ENCODE measurements at places on chromosomes 3 and 15.

DNA sequence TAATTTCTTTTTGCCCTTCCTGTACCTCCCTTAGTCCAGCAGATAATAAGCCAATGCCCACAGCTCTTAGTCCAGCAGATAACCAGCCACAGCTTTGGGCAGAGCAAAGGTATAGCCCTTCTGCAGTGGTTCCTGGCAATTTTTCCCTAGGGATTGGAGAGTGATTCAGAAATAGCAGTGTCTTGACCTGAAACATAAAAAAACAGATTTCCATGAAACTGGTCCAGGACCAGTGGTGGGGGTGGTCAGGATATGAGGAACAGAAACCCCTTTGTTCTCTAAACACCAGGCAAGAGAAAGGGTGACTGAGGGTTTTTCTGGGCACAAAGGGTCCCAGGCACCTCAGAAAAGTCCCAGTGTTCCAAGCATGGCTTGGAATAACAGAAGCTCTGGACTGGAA, 103.4 kb downstream of the ARRDC4 start:
- no peak overlapping the region for H3K4me3 ChIP-seq
- no peak for DNase-seq
- H3K27me3 ChIP-seq, result peaks cover 23% of the 10 kb centered on the region
- H3K27ac ChIP-seq, result no peak overlapping the region
- H3K36me3 ChIP-seq, result no peaks in the 10 kb centered on the region
- no peaks in the 10 kb centered on the region for H3K4me1 ChIP-seq

DNA sequence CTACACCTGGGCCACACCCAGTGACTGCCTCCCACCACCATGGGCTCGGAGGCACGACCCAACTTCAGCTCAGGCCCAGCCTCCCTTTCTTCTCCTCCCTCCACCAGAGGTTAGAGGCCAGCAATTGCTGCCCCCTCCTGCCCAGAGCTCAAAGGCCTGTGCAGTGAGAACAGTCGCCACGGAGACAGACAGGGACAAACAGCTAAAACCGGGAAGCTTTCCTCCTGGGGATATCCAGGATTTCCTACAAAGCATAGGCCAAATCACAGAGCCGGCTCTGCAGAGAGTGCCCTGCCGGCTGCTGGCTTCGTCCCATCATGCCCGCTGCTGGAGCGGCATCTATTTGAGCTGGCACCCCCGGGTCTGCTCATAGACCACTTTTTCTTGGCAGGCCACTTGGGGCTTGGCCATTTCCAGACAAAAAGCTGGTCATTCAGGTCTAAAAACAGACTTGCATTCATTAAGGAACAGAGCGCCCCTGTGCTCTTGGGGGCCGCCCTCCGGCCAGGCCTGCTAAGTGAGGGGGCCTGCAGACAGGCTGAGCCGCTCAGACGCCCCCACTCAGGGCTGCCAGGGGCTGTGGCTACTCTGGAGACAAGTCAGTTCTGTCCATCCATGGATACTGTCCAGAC, 17.5 kb downstream of the GRAMD2A start:
- peaks cover 42% of the 10 kb centered on the region for H3K27me3 ChIP-seq
- no peaks in the 10 kb centered on the region for H3K4me1 ChIP-seq
- no peak overlapping the region for H3K4me3 ChIP-seq
- no peak overlapping the region for H3K27ac ChIP-seq
- H3K36me3 ChIP-seq, result no peaks in the 10 kb centered on the region

GRCh38 chr15:66565741-66566144, at the start of gene LCTL:
Gene LCTL (minus strand): TSS chr15:66565998. CDS start chr15:66565365, 633 bp downstream.
- H3K4me3 ChIP-seq, result no peak within 1 kb of the TSS
- H3K27ac ChIP-seq, result no peak within 1 kb of the TSS
- peaks cover 6% of the 10 kb centered on the region for H3K4me1 ChIP-seq
- no peaks in the 10 kb centered on the region for H3K36me3 ChIP-seq
- no peak for DNase-seq

GRCh38 chr15:39429898-39430357, 151.0 kb upstream of the THBS1 start:
- no peak for DNase-seq
- no peaks in the 10 kb centered on the region for H3K36me3 ChIP-seq
- no peak overlapping the region for H3K4me3 ChIP-seq
- peaks cover 46% of the 10 kb centered on the region for H3K27me3 ChIP-seq
- H3K4me1 ChIP-seq, result peaks cover 41% of the 10 kb centered on the region

GRCh38 chr3:135134684-135135075, 339.6 kb downstream of the EPHB1 start:
- no peaks in the 10 kb centered on the region for H3K36me3 ChIP-seq
- no peaks in the 10 kb centered on the region for H3K4me1 ChIP-seq

GRCh38 chr3:38479431-38480092, 16.6 kb upstream of the EXOG start:
- no peaks in the 10 kb centered on the region for H3K27me3 ChIP-seq
- H3K4me3 ChIP-seq, result no peak overlapping the region
- DNase-seq, result peak; percentile 62
- H3K36me3 ChIP-seq, result peaks cover 43% of the 10 kb centered on the region
- no peak overlapping the region for H3K27ac ChIP-seq
- no peaks in the 10 kb centered on the region for H3K4me1 ChIP-seq

GRCh38 chr3:4271834-4272233, 31.3 kb upstream of the SETMAR start:
- H3K4me1 ChIP-seq, result peaks cover 8% of the 10 kb centered on the region
- H3K27me3 ChIP-seq, result no peaks in the 10 kb centered on the region
- H3K4me3 ChIP-seq, result no peak overlapping the region
- DNase-seq, result no peak
- no peak overlapping the region for H3K27ac ChIP-seq

GRCh38 chr15:33442449-33442848, 131.7 kb downstream of the RYR3 start:
- no peaks in the 10 kb centered on the region for H3K36me3 ChIP-seq
- DNase-seq, result no peak

DNA sequence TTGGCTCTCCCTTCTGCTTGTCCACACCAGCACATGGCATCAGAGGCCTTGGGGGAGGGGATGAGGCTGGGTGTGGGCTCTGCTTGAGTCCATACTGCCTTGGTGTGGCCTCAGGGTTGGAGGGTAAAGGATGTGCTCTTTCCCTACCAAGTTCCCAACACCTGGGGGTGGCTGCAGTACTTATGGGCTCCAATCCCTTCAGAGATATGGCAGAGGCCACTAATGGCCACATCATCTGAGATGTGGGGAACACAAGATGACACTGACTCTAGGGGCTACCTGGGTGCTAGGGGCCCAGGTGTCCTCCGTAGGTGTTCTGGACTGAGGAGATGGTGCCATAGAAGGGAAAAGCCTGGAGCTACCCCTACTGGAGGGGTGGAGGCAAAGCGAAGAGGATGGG, 6.9 kb downstream of the CXCR6 start:
- H3K4me1 ChIP-seq, result peaks cover 78% of the 10 kb centered on the region
- peak overlapping the region; percentile 8 for H3K27ac ChIP-seq
- DNase-seq, result no peak
- H3K36me3 ChIP-seq, result peaks cover 98% of the 10 kb centered on the region
- no peak overlapping the region for H3K4me3 ChIP-seq

DNA sequence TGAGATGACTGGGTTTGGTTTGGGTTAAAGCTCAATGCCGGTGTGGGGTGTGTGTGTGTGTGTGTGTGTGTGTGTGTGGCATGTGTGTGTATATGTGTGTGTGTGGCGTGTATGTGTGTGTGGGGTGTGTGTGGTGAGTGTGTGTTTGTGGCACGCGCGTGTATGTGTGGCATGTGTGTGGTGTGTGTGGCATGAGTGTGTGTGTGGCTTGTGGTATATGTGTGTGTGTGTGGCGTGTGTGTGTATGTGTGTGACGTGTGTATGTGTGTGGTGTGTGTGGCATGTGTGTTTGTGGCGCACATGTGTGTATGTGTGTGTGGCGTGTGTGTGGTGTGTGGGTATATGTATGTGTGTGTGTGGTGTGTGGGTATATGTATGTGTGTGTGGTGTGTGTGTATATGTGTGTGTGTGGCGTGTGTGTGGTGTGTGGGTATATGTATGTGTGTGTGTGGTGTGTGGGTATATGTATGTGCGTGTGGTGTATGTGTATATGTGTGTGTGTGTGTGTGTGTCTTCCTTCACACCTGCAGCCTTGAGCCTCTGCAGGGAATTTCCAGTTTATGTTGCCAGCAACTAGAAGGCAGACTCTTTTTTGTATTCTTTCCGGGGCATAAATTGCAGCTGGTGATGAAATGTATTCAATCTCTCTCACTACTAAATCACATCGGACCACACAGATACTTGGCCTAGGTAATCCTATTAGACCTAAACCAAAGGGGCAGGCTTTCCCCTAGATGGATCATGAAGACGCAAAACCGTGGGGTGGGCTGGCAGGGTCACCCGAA, 34.8 kb downstream of the CHRD start:
- no peaks in the 10 kb centered on the region for H3K36me3 ChIP-seq
- no peak overlapping the region for H3K27ac ChIP-seq
- peaks cover 2% of the 10 kb centered on the region for H3K4me1 ChIP-seq

GRCh38 chr3:50612970-50613846, 1.6 kb upstream of the CISH start:
- H3K36me3 ChIP-seq, result peaks cover 80% of the 10 kb centered on the region
- peak; percentile 59 for DNase-seq
- H3K27ac ChIP-seq, result peak overlapping the region; percentile 100
- H3K4me1 ChIP-seq, result peaks cover 35% of the 10 kb centered on the region

GRCh38 chr15:29090617-29091466, 178.8 kb downstream of the NSMCE3 start:
- H3K4me3 ChIP-seq, result no peak overlapping the region
- H3K36me3 ChIP-seq, result peaks cover 22% of the 10 kb centered on the region
- peak; percentile 73 for DNase-seq
- H3K27me3 ChIP-seq, result no peaks in the 10 kb centered on the region

- H3K27me3 ChIP-seq, result no peaks in the 10 kb centered on the region
- H3K4me1 ChIP-seq, result peaks cover 13% of the 10 kb centered on the region
- no peaks in the 10 kb centered on the region for H3K36me3 ChIP-seq
- no peak for DNase-seq
These were observed 11.5 kb upstream of the DNASE1L3 start for GRCh38 chr3:58222161-58222724.

- H3K27me3 ChIP-seq, result no peaks in the 10 kb centered on the region
- H3K36me3 ChIP-seq, result peaks cover 88% of the 10 kb centered on the region
- H3K4me3 ChIP-seq, result peak overlapping the region; percentile 45
These were observed 27.0 kb downstream of the PSTPIP1 start for GRCh38 chr15:77021803-77022381.

- peaks cover 20% of the 10 kb centered on the region for H3K36me3 ChIP-seq
- H3K27ac ChIP-seq, result peak overlapping the region; percentile 99
- H3K27me3 ChIP-seq, result peaks cover 12% of the 10 kb centered on the region
These were observed 1.2 kb upstream of the TCAIM start for GRCh38 chr3:44337248-44337785.

DNA sequence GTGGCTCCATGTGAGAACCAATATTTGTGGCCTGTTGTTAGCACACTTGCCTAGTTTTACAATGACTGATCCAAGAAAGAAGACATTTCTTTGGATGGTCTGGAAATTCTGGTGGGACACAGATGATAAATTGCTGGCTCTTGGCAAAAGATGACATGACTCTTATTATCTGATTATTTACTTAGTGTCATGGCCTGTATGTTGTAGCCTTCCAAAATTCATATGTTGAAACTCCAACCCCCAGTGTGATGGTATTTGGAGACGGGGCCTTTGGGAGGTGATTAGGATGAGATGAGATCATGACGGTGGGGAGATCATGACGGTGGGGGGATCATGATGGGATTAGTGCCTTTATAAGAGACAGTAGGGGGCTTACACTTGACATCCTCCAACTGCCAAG, 30.0 kb upstream of the AKAP13 start:
- DNase-seq, result no peak
- H3K36me3 ChIP-seq, result no peaks in the 10 kb centered on the region
- H3K4me1 ChIP-seq, result peaks cover 17% of the 10 kb centered on the region
- H3K4me3 ChIP-seq, result no peak overlapping the region
- H3K27me3 ChIP-seq, result no peaks in the 10 kb centered on the region

DNA sequence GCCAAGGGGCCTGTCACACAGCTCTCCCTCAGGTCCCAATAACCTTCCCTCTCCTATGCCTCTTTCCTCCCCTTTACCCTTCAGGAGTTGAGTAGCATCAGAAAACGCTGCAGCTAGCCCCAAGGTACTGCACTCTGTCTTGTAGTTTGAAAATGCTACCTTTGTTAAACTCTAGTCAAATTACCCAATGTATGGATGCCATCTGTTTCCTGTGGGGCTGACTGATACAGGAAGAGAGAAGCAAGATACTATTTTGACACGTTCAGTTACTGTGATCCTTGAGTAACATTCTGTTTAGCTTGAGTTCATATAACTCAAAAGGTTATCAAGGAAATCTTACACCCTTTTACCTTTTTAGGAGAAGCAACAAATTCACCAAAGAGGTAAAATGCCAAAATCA, 493.1 kb downstream of the FHIT start:
- no peak for DNase-seq
- H3K36me3 ChIP-seq, result no peaks in the 10 kb centered on the region
- H3K4me3 ChIP-seq, result no peak overlapping the region
- H3K27me3 ChIP-seq, result no peaks in the 10 kb centered on the region
- H3K4me1 ChIP-seq, result no peaks in the 10 kb centered on the region
- H3K27ac ChIP-seq, result no peak overlapping the region

DNA sequence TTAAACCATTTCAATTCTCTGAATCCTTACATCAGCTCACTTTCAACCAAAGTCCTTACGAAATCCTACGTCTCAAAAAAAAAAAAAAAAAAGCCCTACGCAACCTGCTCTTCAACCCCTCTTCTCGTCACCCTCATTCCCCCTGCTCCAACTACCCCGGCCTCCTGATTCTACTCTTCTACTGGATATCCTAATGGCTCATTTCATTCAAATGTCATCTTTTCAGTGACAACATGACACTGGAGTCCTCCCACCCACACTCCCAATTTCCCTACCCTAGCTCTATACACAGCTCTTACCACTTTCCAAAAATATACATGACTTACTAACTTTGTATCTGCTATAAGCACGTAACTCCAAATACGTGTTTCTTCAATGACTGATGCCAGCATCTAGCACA, 11.5 kb downstream of the UBP1 start:
- H3K4me1 ChIP-seq, result peaks cover 76% of the 10 kb centered on the region
- peak overlapping the region; percentile 7 for H3K27ac ChIP-seq
- peaks cover 42% of the 10 kb centered on the region for H3K36me3 ChIP-seq
- H3K4me3 ChIP-seq, result no peak overlapping the region

GRCh38 chr3:59774000-59774399, 724.2 kb upstream of the CFAP20DC start:
- peaks cover 18% of the 10 kb centered on the region for H3K27me3 ChIP-seq
- peaks cover 52% of the 10 kb centered on the region for H3K4me1 ChIP-seq
- no peak overlapping the region for H3K27ac ChIP-seq
- H3K36me3 ChIP-seq, result no peaks in the 10 kb centered on the region
- no peak overlapping the region for H3K4me3 ChIP-seq
- no peak for DNase-seq

DNA sequence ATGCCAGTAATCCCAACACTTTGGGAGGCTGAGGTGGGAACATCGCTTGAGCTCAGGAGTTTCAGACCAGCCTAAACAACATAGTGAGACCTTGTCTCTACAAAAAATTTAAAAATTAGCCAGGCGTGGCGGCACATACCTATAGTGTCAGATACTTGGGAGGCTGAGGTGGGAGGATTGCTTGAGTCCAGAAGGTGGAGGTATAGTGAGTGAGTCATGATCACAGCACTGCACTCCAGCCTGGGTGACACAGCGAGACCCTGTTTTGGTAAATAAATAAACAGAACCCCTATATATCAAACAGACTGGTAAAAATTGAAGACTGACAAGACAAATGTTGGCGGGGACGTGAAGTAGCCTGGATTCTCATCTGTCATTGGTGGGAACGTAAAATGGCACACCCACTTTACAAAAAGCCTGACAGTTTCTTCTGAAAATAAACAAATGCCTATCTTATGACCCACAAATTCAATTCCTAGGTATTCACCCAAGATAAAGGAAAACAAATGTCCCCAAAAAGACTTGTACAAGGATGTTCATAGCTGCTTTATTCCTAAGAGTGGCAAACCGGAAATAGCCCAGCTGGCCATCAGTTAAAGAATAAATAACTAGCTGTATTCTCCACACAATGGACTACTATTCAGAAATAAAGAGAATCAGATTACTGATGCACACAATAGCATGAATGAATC, 47.0 kb upstream of the GK5 start:
- no peak for DNase-seq
- H3K36me3 ChIP-seq, result no peaks in the 10 kb centered on the region
- H3K27ac ChIP-seq, result no peak overlapping the region
- H3K4me1 ChIP-seq, result peaks cover 23% of the 10 kb centered on the region
